ENCODE measurements at places on chromosomes 3 and 15. TPM values are rescaled to one million over a fixed set of nuclear protein-coding genes. Genes with fewer than 3 reads are reported as not detected.

- DNase-seq, result no peak
Observed at GRCh38 chr15:70252951-70253320, 155.2 kb upstream of the TLE3 start.

GRCh38 chr15:41578736-41579383, 19.8 kb downstream of the TYRO3 start:
- no peak for DNase-seq

Gene RASGRF1
- total RNA-seq, result 1.8 TPM

DNA sequence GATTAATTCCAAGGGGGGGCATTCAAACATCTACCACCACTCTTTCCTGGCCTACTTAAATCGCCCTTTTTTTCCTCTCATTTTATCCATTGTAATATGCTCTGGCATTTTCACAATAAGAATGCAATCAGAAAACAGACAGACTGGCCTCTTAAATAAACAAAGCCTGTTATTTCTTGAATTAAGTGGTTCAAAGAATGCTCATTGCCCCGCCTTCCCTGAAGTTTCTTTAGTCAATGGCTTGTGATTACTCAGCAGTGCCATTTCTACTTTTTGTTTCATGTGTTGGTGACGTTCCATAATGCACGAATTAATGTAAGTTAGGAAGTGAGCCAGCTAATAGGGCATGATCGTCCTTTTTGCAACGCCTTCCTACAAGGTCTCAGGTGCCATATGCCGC, 68.0 kb downstream of the FBN1 start:
- DNase-seq, result no peak

DNA sequence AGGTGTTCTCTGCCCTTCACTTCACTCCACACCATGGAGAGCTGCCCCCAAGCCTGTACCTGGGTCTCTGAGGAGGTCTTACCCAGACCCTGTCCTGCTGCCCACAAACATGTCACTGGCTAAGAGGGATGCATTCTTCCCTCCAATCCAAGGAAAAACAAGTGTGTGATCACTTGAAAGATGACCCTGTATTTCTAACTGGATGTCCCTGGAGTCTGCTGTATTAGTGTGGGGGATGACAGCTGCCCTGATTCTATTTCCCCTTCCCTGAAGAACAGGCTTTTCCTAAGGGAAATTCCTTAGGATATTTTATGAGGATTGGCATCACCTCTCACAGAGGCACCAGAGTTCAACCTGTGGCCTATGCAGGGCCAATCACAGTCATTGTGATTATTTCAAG, 55.0 kb upstream of the GATA2 start:
- no peak for DNase-seq

Gene TM4SF1
- 115 TPM for total RNA-seq

- DNase-seq, result no peak
Observed at GRCh38 chr3:54862526-54862925, 65.3 kb downstream of the LRTM1 start.

- DNase-seq, result no peak
Observed at GRCh38 chr3:133256787-133257483, 142.9 kb upstream of the BFSP2 start.

GRCh38 chr15:42073418-42073817, 20.9 kb downstream of the PLA2G4D start:
- no peak for DNase-seq

- no peak for DNase-seq
Observed at GRCh38 chr3:178359728-178360127, 176.5 kb upstream of the KCNMB2 start.

GRCh38 chr3:105423397-105423796, 56.7 kb downstream of the ALCAM start:
- DNase-seq, result no peak

- no peak for DNase-seq
Observed at GRCh38 chr3:122331886-122332285, 6.8 kb downstream of the CSTA start.

Gene CCRL2
- total RNA-seq, result 0.88 TPM

DNA sequence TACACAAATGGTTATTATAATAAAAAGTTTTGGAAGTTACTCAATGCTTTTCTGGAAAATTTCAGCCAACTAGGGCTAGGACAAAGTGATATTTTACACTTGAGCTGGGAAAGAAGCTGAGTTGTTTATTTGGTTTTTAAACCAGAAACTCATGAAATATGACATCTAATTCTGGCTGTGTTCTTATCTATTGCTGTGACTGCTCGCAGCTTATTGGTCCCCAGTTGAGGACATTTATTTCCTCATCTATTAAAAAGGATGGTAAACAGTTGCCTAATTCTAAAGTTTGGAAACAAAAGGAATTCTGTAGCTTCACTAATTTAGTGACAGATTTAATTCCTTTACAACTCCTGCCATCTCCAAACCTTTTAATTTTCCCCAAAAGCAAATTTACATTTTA, 487.6 kb upstream of the IL12A start:
- no peak for DNase-seq

Gene LTF
- total RNA-seq, result 0.59 TPM

Gene CAND2
- 42.0 TPM for total RNA-seq

Gene ZNF80
- not detected for total RNA-seq

DNA sequence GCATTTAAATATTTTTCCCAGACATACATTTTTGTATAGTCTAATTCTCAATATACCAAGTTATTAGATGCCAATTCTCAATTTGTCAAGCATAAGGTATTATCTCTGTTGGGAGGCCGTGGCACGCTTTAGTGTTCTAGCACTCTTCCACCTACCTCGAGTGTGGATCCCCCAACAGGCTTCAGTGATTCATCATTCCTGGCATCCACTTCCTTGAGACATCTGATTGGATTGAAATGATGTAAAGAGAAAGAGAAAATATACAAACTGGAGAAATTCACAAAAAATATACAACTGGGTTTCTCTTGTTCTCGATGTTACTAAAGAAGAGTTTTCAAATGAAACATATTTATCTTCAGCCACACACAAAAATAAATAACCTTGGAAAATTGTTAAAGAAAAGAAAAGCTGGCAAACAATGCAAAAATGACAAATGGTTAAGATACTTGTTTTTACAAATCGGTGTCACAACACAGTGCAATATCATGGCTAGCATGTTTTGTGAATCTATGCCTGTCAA, 218.0 kb upstream of the CDIN1 start:
- no peak for DNase-seq

Data from uterus (tissue), 4 donors.